Effector memory CD8-positive, alpha-beta T cell (primary cell): ENCODE measurements at places on chromosomes 3 and 15.

GRCh38 chr3:45154641-45155147 lies 8.5 kb upstream of the CDCP1 start:
- no peak for DNase-seq

GRCh38 chr3:170233530-170233929 lies 11.3 kb downstream of the PRKCI start:
- no peak for DNase-seq

- no peak for DNase-seq
Measured at GRCh38 chr15:63392361-63393009, 10.8 kb upstream of the CA12 start.

DNA sequence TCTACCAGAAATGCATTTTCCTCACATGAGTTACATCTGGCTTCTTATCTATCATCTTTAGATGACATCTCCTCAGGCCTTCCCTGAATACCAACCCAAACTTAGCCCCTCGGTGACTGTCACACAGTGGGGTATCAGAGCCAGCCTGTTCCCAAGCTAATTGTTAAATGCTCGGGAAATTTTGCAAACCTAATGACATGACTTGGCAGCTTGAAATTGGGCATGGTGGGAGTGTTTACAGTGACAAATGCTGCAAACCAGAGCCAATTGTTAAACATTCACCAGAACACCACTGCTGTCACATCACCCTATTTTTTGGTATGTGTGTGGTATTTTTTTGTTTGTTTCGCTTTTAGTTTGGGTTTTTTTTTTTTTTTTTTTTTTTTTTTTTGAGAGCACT lies 130.8 kb downstream of the HCN4 start:
- no peak for DNase-seq

DNA sequence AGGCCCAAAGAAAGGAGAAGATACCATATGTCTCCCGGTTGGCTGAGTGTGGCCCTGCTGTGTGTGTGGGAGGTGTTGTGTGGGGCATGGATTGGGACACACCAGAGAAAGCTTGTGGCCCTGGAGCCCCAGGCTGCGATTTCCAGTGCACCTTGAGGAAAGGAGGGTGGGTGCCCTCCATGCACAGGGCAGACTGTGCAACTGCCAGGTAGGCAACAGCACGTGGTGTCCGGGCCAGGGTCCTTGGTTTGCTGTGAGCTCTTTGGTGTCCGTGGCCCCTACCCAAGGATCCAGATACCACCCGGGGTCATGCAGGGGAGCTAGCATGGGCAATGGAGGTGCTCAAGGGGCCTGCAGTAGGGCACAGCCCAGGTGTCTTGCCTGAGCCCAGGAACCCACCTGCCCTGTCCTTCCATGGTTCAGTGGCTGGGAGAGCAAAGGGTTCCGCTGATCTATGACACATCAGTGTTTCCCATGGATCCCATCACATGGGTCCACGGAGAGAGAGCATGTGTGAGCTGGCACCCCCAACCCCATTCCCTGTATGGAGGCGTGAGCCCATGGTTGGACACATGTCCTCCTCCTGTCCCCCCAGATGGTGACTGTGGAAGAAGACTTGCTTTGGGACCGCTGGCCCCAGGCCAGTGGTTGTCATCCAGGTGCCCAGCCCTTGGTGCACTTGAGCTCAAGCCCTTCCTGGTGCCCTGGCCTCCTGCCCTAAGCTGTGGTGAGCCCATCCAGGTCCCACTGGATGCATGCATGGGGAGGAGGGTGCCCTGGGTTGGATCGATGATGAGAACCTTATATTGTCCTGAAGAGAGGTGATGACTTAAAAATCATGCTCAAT lies 223.4 kb downstream of the SNRPN start:
- DNase-seq, result no peak

- DNase-seq, result no peak
Measured at GRCh38 chr3:107268469-107268868, 108.8 kb upstream of the CCDC54 start.

DNA sequence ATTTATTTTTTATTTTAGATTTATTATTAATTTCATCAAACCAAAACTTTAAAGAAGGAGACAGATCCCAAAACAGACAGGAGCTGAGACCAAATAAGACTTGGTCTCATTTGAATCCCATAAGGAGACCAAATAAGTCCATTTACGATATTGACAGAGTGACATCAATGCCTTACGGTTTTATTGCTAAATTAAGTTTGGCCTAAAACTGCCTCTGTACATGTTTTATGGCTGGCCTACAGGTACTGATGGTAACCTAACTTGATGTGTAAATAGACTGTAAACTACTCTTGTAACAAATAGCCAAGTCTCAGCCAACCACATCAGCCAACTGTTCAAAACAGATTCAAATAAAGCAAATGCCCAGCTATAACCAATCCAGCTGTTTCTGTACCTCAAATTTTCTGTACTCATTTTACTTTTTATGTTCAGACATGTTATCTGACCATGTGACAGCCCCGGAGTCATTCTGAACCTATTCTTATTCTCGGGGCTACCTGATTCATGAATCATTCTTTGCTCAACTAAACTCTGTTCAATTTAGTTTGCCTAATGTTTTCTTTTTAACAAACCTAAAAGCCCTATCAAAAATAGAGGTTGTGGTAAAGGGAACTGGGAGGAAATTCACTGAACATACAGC lies 89.4 kb upstream of the CDAN1 start:
- no peak for DNase-seq

GRCh38 chr3:39577541-39577940 lies 110.1 kb downstream of the MOBP start:
- DNase-seq, result no peak

DNA sequence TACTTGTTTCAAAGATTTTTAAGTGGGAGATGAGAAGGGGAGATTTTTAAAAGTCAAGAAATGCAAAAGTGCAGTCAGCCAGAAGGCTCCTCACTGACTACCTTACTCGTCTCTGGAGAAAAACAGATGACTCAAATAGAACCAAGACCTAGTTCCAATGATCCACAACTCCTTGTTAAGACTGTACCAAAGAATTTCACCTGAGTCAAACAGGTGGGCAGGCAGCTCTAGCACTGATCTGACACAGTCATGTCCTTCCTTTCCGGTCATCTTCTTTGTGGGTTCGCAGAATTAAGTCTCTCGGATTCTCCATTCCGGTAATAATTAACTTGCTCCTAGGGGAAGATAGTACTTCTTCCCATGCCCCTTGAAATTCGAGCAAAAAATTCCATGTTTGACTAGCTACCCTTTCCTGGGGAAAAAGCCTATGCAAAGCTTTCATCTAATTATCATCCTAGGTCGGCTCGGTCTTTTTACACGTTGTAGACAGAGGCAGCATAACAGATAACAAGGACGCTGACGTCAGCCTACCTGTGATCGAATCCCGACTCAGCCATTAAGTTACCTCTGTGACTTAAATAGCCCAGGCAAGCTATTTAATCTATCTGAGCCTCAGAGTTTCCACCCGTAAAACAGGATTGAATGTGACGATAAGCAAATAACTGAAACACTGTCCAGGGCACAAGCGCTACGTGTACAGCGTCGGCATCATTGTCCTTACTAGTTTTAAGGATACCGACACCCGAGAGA lies 758 bp downstream of the SELENOK start:
- peak; percentile 42 for DNase-seq

- no peak for DNase-seq
Measured at GRCh38 chr3:56780936-56781335, 20.8 kb downstream of the ARHGEF3 start.

- DNase-seq, result no peak
Measured at GRCh38 chr3:36697229-36698001, 66.9 kb downstream of the DCLK3 start.

DNA sequence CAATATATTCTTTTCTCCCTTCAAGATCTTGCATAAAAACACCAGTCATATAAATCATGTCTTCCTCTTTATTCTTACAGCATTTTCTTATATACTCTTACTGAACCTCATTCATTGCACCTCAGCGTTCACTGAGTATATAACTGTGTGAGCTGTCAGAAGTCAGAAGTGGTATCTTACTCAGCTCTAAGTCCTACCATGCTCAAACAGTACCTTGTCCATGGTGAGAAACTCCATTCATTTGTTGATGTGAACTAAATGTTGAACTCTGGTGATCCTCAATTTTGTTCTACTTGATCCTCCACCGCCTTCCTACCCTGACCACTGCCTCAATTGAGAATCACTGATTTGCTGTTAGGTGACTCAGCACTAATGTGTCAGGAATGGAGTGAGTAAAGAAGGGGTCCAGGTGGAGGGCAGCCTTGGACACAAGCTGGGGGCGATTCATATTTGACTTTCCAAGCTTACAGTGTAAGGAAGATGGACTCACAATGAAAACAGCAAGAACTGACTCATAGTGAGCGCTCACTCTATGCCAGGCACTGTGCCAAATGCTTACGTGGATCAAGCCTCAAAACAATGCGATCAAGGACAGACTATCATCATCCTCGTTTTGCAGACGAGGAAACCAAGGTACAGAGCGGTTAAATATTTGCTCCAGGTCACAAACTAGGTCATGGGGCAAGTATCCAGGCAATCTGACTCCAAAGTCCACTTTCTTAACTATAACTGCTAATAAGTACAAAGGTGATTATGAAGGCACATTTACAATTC lies 13.5 kb upstream of the ZFYVE19 start:
- DNase-seq, result no peak

DNA sequence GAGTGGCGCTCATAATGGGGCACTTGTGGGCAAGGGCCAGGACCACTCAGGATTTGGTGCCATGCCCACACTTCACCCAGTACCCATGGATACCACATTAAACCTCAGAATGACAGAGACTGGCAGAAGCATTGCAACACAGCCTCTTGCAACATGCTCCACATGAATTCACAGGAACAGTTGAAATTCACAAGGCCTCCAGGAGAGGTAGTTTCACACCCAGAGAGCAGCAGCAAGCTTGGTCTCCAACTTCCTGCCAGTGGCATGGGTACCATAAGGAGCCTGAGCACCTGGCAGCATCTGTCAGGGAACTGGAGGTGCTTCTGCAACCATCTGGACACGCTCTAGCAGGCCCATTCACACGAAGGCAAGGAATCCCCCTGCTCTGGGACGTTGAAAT lies 101.0 kb downstream of the OSBPL10 start:
- no peak for DNase-seq

- no peak for DNase-seq
Measured at GRCh38 chr15:73941044-73941443, 14.8 kb downstream of the LOXL1 start.

DNA sequence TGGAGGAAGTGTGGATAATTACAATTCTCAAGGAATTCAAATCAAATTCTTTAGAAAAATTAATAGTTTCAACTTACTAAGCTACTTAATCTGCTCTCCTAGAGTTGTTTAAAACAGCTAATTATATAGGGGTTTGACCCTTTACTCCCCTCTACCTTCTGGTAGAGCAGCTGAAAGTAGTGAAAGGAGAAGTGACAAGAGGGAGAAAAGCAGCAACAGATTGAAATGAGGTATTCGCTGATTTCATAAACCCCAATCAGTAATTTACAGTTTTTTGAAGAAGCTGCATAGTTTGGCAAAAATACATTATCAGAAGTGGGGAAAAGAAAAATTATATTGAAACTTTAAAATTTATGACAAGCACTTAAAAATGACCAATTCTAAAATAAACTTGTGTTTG lies 52.8 kb downstream of the ZMAT3 start:
- no peak for DNase-seq

DNA sequence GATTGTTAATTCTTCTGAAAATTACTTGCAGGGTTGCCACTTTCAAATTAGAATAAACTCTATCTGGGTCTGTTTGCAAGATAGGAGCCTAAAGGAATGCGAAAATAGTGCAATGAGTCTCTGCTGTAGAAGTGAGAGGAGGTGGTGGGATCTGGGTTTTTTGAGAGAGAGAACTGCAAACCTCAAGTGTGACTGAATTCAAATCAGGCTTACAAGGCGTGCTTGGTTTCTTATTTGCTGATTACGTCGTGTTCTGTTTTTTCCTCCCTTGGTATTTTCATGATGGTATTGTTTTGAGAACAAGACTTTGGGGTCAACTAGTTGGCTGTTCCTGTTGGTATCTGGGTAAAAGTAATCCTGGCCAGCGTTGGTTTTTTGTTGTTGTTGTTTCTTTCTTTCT lies 490.9 kb upstream of the CFAP20DC start:
- no peak for DNase-seq

DNA sequence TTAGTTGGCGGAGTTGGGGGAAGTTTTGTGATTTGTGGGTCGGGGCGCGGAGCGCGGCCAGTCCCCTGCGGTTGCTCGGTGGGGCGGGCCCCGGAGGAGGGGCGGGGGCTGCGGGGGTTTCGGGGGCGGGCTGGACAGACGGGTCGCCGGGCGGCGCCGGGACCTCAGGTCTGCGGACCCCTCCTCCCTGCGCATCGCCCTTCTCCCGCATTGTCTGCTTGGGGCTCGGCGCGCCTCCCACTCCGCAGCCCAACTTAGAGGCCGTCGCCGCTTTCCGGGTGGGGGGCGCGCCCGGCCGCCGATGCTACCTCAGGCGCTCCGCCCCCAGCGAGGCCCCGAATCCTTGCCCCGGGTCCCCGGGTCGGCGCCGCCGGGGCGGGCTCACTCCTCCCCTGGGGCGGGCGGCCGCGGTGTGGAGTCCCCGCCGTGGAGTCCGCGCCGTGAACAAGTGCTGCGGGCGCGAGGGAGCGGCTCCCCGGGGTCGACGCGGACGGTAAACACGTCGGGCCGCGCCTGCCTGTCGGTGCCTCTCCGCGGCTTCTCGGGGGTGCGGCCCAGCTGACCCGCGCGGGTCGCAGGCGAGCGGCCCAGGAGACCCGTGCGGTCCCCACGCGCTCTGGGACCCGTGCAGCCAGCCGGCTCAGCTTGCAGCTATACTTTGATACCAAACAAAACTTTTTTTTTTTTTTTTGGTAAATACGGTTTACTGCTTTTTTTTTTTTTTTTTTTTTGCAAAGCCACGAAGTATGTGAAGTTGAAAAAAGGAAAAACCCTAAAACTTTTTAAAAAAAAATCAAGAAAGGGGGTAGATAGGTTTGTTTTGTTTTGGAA lies 624 bp downstream of the AKAP13 start:
- peak; percentile 65 for DNase-seq

DNA sequence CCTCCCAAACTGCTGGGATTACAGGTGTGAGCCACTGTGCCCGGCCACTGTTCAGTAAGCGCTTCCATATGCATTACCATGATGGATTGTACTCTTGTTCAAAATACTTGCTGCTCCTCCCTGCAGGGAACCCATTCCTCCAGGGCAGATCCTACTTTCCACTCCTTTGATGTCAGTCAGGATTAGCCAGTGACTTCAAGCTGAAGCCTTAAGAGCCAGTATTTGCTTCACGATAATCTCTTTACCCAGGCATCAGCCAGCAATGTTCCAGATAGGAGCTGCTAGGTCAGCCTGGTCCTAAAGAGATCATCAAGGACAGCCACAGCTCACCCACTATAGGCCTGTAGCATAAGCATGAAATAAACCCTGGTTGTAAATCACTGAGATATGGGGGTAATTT lies 96.5 kb upstream of the UBE2E2 start:
- no peak for DNase-seq

GRCh38 chr3:185420762-185421161 lies 57.8 kb downstream of the MAP3K13 start:
- no peak for DNase-seq

GRCh38 chr3:99365396-99365795 lies 273.0 kb upstream of the COL8A1 start:
- no peak for DNase-seq

DNA sequence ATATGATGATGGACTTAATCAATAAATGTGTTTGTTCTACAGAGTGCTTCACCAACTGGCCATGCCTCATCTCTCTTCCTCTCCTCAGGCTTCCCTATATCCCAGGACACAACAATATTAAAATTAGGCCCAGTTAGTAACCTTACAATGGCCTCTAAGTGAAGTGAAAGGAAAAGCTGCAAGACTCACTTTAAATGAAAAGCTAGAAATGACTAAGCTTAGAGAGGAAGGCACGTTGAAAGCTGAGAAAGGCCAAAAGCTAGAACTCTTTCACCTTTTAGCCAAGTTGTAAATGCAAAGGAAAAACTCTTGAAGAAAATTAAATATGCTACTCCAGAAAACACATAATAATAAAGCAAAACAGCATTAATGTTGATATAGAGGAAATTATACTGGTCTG lies 1010.3 kb downstream of the NAALADL2 start:
- no peak for DNase-seq
